ENCODE measurements at places on chromosomes 6 and 20.

DNA sequence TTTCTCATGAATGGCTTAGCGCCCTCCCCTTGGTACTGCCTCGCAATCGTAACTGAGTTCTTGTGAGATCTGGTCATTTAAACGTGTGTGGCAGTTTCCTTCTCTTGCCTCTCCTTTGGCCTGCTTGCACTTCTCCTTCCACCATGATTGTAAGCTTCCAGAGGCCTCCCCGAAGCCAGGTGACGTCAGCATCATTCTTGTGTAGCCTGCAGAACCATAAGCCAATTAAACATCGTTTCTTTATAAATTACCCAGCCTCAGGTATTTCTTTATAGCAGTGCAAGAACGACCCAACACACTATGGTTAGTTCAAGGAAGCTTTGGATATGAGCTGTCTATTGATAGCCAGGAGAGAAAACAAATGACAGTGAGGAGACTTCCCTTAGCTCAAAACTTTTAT is 29.5 kb upstream of the ADTRP start:
- no peak for DNase-seq

GRCh38 chr6:75532521-75532920 is 38.9 kb upstream of the FILIP1 start:
- peak; percentile 14 for DNase-seq

DNA sequence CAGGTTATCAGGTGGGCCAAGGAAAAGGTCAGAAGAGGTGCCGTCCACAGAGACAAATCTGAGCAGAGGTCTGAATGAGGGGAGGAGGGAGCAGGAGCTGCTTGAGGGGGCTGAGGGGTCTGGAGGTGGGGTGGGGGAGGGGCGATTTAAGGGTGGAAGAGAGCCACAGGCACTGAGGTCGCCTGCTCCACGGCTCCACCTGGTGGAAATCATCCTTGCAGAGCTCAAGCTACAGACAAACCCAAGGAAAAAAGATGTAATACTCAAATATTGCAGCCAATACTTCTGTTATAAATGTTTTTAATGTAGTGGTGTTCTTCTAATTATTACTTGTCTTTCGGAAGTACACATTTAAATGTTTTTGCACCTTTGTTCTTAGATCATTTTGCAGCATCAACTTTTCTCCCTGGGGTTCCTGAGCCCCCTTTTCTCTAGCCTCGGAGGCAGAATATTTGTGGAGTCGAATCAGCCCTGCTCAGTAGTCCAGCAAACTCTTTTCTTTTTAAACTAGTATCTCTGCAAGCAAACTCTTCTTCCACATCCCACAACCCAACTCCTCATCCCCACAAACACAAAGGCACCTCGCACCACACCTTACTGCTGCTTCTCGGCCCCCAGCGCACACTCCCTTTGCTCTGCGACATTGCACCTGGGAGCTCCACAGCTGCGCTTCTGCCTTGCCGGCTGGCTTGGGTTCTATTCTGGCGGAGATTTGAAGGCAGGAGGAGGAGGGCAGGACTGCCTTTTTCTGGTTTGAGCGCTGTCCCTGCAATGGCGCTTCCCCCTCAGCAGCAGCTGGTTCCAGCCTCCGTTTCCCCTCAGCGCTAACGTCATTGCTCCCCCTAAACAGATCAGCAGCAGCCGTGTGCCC is 51.0 kb upstream of the TFAP2A start:
- peak; percentile 13 for DNase-seq

DNA sequence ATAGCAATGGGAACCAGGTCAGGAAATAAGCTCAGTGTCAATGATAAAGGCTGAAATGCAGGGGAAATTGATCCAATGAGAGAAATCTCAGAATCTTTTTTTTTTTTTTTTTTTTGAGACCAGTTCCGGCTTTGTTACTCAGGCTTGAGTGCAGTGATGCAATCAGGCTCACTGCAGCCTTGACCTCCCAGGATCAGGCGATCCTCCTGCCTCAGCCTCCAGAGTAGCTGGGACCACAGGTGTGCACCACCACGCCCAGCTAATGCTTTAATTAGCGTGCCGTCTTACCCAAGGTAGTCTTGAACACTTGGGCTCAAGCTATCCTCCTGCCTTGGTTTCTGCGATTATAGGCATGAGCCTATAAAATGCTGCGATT is 296.5 kb downstream of the ZNF217 start:
- no peak for DNase-seq

DNA sequence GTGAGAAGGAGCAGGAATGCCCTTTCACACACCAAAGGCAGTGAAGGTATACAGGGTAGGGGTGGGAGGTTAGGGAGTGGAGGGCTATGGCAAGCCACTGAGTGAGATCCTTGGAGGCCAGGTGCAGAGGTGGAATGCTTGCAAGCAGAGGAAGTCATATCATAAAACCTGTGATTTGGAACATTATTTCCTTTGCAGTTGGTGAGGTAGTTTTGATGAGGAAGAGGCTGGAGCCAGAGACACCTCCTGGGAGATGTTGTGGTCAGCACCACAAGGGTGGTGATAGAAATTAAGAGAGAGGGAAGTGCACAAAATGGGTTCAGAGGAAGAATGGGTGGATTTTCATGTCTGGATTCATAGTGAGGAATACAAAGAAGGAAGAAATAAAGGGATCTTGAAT is 73.0 kb downstream of the PLCB4 start:
- no peak for DNase-seq

- DNase-seq = no peak
Observed at GRCh38 chr20:56634735-56635385, 5.8 kb downstream of the TFAP2C start.

DNA sequence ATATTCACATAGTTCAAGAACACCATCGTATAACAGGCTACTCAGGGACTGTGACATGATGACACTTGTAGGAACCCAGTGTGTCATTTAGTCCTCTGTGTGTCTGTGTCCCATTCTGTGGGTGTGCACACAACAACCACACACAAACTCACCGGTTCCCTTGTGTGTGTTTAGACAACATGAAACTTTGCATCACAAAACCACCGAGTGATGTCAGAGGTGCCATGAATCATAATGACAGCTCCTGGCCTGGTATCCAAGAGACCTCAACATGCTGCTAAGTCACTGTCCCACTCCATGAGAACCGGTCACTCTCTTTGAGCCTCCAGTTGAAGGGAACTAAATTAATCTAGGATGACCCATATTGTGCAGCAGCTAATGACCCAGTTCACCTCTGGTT is 421.3 kb downstream of the PREX1 start:
- DNase-seq = no peak

DNA sequence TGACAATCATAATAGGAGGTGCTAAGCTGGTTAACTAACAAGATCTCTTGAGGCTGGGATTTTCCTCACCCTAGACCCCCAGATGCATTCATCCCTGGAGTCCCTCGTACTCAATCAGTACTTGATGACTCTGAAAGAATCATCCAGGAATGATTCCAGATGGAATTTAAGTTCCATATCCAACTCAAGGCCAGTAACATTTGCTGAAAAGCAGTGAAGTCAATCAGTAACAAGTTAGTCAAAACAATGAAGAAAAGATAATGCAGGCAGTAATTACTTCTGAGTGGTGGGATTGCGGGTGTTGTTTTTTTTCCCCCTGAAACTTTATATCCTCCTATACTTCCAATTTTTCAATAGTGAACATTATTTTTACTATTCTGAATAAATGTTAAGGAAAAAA is 18.6 kb downstream of the GMDS start:
- DNase-seq = no peak

DNA sequence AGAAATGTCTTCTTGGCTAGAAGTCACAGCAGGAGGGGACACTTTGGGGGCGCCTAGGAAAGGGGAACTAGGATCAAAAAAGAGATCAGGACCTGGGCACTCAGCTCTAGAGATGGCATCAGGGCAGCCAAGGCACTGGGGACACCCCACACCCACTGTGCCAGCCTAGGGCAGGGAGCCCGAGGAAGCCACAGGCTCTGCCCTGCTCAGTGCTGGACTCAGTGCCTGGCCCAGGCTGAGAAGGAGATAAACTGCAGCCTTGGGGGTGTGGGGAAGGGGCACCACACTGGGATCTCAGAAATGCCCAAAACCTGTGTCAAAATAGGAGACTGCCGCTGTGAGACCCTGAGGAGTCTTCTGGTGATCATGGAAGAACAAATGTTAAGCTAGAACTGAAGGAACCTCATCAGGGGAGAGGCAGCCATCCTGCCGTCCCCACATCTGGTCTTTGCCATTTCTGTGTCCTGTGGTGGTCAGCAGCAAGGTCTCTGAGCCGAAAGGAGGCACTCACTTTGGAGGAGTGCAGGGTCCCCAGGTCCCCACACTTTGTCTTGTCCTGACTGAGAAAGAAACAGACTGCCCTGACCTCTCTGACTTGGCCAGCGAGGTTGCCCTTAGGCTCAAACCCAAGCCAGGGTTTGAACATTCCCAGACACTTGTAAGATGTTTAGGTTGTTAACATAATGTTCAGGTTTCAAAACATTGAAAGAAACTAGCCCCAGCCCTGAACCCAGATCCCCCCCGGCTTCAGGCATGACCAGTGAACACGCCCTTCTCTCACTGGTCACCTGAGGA is 2.3 kb downstream of the ARFRP1 start:
- no peak for DNase-seq

- DNase-seq = no peak
Observed at GRCh38 chr20:63182425-63182824, 33.5 kb downstream of the YTHDF1 start.

DNA sequence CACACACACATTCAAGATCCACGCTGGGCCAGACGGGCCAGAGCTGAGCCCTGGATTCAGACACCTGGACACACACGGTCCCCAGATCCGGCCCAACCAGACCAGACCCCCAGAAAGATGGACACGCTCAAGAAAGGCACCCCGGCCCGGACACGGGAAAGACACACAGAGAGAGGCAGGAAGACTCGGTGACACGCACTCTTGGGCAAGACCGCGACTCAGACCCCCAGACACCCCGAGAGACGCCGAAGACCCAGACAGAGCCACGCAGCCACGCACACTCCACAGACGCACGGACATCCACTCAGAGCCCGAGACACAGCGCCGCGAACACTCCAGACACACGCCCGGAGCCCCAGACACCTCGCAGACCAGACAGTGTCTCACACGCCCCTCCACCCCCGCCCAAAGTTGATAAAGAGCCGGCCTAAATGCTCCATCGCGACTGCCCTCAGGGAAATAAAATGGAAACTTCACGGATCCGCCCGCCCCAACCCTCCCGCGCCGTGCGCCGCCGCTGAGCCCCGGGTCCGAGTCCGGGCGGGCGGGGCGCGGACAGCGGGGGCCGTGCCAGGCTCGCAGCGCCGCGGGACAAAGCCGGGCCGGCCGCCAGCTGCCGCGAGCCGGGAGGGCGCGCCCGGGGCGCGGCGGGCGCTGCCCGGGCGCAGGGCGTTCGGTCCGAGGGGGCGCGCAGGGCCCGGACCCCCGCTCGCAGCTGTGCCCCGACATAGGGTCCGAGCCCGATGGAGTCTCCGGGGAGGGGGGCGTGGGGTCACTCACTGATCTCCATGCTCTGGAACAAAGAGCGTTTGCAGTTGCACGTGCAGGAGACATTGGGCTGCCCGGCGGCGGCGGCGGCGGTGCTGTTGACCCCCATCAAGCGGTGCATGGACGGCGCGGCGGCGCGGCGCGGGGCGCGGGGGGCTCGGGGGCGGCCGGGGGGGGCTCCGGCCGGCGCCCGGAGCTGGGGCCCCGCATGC is 831 bp downstream of the PMEPA1 start:
- DNase-seq = peak; percentile 19

GRCh38 chr20:45539382-45539781 is at the start of gene WFDC6:
Gene WFDC6 (minus strand): TSS chr20:45539482. CDS start chr20:45539407, 75 bp downstream.
- no peak for DNase-seq

GRCh38 chr6:105991561-105992314 is 94.4 kb upstream of the PRDM1 start:
- DNase-seq = no peak

DNA sequence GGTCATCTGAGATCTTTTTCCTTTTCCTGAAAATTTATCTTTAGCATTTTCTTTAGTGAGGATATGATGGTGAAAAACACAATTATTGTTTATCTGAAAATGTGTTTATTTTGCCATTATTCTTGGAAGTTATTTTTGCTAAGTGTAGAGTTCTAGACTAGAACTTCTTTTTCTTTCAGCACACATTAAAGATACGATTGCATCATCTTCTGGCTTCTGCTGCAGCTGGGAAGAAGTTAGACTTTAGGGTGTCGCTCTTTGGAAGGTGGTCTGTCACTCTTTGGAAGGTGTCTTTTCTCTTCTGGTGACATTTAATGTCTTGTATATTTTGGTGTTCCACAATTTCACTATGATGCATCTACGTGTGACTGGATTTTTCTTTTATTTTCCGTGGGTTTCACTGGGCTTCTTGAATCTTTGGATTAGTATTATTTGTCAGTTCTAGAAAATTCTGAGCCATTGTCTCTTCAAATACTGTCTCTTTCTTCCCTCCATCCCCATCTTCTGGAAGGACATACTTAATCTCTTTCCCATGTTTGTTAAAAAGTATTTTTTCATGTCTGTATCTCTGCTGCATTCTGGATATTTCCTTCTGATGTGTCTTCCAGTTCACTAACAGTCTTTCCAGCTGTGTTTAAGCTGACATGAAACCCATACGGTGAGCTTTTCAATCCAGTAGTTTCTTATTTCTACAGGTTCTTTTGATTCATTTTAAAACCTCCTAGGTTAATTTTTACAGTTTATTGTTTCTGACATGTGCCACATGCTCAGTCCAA is 81.0 kb downstream of the AGPAT4 start:
- DNase-seq = no peak

GRCh38 chr6:144661116-144661806 is 376.1 kb downstream of the UTRN start:
- DNase-seq = no peak

DNA sequence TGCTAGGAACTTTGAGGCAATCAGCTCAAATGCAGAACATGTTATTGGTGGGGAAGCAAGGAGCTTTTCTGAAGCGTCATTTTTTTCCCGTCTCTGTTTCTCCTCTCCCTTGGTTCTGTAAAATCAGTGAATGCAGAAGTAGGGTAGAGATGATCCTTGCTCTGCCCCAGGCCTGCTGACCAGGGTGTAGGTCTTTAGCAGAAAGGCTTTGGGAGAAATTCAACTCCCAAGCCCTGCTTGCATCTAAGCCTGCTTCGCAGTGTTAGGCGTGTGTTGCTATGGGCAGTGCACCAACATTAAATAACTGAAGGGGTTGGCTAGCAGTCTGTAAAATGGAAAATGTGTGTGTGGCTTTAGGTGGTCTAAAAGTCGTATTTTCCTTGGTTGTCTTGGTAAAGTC is 45.9 kb downstream of the SASH1 start:
- no peak for DNase-seq

GRCh38 chr6:125983246-125983945 is 2.9 kb upstream of the TRMT11 start:
- DNase-seq = peak; percentile 83

- no peak for DNase-seq
Observed at GRCh38 chr6:170160031-170160627, 130.7 kb downstream of the DLL1 start.

DNA sequence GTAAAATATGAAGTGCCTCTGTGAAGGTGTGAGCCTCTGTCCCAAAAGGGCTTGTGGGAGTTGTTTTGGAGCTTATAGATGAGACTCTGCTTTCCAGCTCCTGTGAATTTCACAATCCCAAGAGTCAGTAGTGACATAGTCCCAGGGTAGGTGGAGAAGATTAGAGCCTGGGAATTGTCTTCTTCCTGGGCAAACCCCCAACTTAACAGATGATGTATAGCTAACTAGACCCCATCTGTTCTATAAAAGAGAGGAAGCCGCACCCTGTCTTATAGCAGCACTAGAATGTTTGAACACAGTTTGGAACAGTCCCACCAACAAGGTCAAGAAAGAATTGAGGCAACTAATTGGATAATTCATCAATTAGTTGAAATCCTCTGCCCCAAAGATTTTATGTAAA is 294.7 kb downstream of the ZNF217 start:
- DNase-seq = no peak

- DNase-seq = no peak
Observed at GRCh38 chr6:2914318-2914660, 11.2 kb upstream of the SERPINB9 start.

- no peak for DNase-seq
Observed at GRCh38 chr6:91634791-91635190, 1047.9 kb upstream of the MAP3K7 start.
